CMK (cell line): ENCODE measurements at places on chromosomes 7 and 10.

DNA sequence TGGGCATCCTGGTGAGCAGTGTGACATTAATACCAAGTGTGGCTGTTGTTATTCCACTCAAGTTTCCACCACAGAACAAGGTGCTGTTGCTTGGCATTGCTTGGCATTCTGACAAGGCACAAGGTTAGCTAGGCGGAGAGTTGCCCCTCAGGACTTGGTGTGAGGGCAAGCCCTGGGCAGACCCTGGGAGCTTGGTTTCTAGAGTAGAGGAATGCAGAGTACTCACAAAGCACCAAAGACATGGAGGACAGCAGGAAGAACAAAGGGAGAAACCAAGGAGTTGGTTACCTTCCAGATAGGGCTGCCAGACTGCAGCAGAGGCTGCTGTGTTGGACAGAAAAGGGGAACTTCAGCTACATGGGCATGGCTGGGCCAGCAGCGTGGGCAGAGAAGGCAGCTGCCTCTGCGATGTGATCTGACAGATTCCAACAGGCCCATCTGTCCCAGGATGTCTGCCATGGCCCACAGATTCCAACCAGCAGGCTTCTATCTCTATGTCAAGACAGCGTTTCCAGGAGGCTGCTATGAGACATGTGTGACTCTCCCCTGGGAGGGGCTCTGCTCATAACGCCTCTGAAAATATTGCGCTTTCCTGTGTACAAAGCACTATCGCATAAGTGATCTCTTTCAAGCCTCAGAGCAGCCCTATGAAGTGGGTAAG lies 1.8 kb downstream of the GOLGA7B start:
- DNase-seq, result no peak

- DNase-seq, result peak; percentile 58
Observed at GRCh38 chr10:93554760-93555432, 11.6 kb upstream of the FFAR4 start.

DNA sequence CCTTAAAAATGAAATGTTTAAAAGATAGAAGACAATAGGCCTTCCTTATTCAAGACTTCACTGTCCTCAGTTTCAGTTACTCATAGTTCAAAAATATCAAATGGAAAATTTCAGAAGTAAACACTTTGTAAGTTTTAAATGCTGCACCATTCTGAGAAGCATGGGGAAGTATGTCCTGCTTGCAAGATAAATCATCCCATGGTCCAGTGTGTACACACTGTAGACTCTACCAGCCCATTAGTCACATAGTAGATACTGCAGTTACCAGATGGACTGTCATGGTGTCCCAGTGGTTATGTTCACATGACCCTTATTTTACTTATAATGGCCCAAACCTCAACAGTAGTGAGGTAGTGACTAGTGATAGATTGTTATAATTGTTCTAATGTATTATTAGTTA lies 69.5 kb downstream of the PTPN12 start:
- no peak for DNase-seq

DNA sequence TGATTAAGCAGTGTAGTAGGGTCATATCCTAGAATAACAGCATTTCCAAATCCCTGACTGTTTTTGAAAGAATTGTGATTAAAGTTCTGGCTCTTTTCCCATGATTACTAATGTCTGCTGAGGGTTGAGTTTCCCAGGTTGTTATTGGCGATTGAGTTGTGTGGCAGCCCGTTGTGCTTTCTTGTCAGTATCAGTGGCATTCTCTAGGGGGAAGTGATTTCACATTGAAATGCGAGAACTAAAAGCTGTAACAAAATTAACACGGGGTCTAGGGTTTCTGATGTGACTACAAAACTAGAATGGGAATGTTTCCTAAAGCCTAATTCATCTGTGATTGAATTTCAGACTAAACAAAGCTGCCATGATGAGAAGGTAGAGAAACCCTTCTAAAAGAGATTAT lies 349.4 kb downstream of the EXOC4 start:
- no peak for DNase-seq
